ENCODE measurements at places on chromosomes 1 and 21.
A peak's percentile ranks its signal among the peaks of the same experiment; 100 is the strongest.

DNA sequence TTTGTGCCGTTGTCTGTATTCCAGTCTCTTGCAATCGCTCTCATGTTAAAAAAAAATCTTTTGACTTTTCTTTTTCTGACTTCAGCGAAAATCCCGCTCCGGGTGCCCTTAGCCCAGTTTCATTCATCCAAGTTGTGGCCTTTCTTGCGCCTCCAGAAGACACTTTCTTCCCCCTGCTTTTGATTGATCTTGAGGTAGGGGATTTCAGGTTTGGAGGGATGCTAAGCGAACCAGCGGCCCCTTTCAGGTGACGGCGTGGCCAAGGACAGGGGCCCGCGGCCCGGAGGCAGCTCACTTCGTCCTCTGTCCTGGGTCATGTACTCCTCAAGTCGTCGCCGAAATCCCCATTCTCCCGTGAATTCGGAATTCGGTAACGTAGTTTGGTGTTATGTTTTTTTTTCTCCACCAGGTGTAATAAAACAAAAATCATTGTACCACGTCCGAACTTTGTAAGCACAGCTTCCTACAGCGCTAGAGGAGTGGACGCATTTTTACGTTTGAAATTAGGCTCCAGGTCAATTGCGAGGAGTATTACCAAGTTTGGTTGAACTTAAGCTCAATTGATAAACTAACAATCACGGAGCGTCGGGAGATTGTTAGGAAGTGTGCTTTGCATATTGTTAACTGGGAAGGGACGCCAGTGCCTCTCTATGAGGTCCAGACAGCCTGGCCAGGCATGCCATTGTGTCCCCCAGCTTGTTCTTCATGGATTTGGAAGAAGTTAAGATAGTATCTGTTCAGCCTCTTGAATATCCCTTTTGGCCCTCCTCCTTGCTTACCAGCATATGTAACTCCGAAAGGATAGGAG is 1.1 kb downstream of the MRPS6 start:
- no peak for DNase-seq

DNA sequence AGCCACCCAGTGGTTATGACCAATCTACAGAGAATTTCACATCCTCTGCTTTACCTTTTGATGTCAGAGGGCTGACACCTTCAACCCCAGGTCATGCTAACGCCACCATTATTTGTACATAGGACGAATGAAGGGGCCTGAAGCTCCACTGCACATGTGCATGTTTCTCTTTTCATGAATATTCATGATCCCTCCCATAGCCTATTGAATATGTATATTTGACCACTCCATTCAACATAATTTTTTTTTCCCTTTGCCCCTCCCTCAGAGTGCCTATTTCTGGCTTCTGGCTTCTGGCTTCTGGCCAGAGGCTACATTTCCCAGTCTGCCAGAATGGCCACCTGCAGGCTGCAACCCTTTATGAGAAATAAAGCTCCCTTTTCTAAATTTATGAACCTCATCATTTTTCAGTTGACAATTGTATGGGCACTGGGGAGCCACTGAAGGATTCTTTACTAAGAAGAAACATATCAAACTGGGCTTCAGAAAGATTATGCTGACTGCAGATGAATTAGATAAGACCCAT is 406.7 kb downstream of the SIPA1L2 start:
- DNase-seq: no peak

DNA sequence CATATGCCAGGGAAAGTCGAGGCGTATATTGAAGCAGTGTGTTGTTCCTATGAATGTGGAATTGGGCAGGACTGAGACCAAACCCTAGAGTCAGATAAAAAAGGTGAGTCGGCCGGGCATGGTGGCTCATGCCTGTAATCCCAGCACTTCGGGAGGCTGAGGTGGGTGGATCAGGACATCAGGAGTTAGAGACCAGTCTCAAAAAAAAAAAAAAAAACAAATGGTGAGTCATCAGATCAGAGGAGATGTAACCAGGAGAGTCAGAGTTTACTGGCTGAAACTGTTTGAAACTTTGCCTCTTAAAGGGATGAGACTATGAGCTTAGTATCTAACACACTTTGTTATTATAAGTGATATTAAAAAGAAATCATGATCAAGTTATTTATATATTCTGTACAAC is 26.4 kb upstream of the SYCP1 start:
- no peak for DNase-seq

DNA sequence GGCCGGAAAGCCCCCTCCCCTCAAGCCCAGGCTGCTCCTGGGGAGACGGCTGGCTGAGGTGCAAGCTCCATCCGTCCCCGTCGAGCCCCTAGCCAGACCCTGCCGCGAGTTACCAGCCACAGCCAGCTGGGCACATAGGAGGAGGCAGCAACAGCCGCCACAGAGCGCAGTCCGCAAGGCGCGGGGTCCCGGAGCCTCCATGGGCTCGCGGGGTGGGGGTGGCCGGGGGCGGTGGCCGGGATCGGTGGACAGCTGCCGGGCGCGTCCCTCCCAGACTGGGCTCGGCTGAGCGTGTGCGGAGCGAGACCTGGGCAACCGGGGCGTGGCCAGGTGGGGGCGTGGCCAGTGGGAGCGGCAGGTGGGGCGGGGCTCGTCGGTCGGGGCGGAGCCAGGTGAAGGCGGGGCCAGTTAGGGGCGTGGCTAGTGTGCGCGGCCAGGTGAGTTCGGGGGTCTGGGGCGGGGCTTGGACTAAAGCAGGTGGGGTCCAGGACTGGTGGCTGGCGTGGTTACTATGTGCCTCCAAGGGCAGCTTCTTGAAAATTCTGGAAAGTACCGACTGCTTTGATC is at the start of gene CD164L2:
CD164L2 (minus strand) TSS at position 295 of the 567 bp plus-strand sequence; CDS start at position 201, 94 bp downstream.
- peak; percentile 58 for DNase-seq

DNA sequence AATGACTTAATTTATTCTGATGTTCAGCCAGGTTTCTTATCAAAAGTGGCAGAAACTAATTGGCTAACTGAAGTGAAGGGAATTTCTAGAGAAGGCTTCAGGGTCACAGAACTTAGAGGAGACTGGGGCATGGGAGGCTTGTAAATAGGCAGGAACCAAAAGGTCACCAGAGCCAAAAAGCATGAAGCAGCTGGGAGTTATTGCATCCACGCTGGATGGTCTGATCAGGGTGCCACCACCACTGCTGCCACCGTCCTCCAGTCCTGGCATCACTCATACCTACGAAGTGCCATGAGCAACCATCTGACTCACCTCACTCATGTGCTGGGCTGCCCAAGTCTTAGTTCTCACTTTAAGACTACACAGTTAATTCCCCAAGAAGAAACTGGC is 82.5 kb upstream of the DPH5 start:
- no peak for DNase-seq

DNA sequence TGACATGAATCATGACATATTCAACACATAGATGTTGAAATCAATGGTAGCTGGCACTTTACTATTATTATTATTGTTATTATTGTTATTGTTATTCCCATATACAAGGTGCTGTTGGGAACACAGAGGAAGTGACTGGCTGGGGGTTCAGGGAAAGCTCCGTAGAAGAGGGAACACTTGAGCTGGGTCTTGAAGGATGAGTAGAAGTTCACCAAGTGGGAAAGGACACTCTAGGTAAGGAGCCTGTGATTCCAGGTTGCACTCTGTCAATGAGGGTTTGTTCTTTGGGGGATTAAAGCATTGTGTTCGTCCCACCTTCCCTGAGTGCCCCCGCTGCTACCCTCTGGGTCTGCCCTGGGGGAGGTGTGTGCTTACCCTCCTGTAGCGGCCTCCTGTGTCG is 14.1 kb downstream of the ZNF362 start:
- no peak for DNase-seq

- peak; percentile 40 for DNase-seq
Measured at GRCh38 chr1:62689524-62689923, 1.3 kb upstream of the DOCK7 start.

- no peak for DNase-seq
Measured at GRCh38 chr1:241156231-241156965, 200.6 kb downstream of the RGS7 start.

DNA sequence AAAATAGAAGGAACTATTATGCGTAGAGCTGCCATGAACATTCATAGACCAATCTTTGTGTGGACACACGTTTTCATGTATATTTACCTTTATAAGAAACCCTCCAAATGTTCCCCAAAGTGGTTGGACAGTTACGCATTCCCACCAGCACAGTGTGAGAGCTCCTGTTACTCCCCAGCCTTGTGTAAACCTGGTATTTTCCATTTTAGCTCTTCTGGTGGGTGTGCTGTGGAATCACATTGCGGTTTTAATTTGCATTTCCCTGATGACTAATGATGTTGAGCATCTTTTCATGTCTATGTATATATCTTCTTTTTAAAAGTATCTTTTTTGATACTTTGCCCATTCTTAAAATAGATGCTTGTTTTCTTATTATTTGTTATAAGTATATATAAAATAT is 3.2 kb upstream of the UBASH3A start:
- no peak for DNase-seq

- DNase-seq: no peak
Measured at GRCh38 chr21:42431196-42431595, 27.5 kb downstream of the UBASH3A start.

DNA sequence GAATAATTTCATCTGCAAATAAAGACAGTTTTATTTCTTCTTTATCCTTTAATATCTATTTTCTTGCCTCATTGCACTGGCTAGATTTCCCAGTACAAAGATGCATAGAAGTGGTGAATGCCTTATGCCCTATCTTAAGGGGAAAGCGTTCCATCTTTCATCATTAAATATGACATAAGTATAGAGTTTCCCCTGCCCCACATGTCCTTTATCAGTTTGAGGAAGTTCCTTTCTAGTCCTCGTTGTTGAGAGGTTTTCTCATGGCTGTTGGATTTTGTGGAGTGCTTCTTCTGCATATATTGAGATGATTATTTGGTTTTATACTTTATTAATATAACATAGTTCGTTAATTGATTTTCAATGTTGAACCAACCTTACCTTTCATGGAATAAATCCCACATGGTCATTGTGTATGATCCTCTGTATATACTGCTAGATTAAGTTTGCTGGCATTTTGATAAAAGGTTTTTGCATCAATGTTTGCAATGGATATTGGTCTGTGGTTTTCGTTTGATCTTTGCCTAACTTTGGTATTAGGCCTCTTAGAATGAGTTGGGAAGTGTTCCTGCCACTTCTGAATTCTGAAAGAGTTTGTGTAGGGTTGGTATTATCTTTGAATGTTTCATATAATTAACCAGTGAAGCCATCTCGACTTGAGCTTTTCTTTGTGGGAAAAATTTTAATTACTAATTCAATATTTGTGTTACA is 15.6 kb downstream of the PRKACB start:
- no peak for DNase-seq

- DNase-seq: no peak
Measured at GRCh38 chr1:10529091-10529490, 54.3 kb downstream of the PEX14 start.

DNA sequence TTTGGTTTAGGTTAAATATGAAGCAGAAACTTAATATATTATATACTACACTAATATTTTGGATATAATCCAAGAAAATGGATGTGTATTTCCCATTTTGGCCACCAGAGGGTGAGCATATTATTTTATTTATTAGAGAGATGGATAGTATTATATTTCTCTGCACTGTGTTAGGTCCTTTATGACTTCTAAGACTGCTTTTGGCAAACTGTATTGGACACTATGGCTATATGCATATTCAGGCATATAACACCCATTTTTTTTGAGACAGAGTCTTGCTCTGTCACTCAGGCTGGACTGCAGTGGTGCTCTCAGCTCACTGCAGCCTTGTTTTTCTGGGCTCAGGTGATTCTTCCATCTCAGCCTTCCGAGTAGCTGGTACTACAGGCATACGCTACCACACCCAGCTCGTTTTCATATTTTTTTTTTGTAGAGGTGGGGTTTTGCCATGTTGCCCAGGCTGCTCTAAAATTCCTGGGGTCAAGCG is 17.8 kb upstream of the PGM1 start:
- peak; percentile 43 for DNase-seq

DNA sequence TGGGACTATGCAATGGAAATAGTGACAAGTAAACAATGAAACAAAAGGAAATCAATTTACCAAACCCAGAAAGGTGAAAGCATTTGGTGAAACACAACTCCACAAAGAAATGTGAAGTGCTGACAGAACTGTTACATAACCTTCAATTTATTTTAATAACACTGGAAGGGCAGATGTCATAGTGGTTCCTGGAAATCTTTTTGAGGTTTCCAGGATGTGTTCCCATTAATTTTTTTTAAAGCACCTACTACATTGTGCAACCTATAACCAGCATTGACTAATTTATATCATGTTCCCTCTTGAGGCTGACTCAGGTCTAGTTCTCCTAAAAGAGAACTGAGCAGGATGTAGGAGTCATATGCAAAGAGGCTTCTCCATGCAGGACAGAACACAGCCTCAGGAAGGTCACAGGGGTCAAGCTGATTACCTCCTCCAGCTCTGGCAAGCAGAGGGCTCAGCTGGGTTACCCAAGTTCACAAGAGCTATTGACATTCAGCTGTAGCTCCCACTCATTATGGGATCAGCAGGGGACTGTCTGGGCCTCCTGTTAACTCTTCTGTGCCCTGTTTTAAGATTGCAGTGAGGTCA is 157.1 kb upstream of the NRIP1 start:
- no peak for DNase-seq

GRCh38 chr21:17613242-17613676 is 558 bp upstream of the BTG3 start:
- no peak for DNase-seq
